IMR-90 (cell line): ENCODE measurements at places on chromosomes 12 and 14. TPM values are rescaled to one million over a fixed set of nuclear protein-coding genes. Genes with fewer than 3 reads are reported as not detected.

DNA sequence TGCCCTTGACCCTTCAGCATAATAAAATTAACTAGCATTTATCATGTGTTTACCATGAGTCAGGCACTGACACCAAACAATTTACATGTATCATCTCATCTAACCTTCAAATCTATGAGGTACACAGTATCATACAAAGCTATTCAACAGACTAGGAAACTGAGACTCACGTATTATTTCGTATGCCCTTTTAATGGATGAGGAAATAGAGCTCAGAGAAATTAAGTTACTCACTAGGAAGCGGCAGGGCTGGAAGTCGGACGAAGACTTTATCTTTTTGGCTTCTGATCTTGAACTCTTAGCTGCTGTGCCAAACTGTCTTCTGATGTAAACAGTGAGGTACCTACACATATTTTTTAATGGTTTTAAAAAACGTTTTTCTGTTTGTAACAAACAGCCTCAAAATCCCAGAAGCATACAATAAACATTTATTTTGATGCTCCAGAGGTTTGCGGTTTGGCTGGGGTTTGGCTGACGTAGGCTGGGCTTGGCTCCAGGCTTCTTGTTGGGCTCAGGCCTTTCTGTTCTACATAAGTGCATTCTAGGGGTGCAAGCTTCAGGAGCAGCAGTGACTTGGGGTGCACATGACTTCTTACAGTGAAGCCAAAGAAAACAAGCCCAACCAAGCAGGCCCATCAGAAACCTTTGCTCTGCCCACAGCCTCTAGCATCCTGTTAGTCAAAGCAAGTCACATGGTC lies 184.7 kb downstream of the TBX5 start:
- no peak overlapping the region for H3K27ac ChIP-seq
- H3K27me3 ChIP-seq: peaks cover 4% of the 10 kb centered on the region
- no peaks in the 10 kb centered on the region for H3K4me1 ChIP-seq
- H3K36me3 ChIP-seq: no peaks in the 10 kb centered on the region

DNA sequence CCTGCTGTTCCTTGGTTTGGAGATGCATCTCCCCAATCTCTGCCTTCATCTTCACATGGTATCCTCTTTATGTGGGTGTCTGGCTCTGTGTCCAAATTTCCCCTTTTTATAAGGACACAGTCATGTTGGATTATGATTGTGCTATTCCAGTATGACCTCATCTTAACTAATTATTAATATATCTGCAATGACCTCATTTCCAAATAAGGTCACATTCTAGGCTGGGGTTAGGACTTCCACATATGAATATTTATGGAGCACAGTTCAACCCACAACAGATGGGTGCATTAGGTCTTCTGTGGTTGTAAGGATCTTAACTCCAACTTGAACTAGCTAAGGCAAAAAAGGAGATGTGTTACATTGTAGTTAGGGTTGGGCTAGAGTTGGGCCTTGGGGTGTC lies 69.4 kb downstream of the ADCK1 start:
- H3K4me1 ChIP-seq: no peaks in the 10 kb centered on the region
- no peaks in the 10 kb centered on the region for H3K36me3 ChIP-seq
- H3K27ac ChIP-seq: no peak overlapping the region
- no peak overlapping the region for H3K4me3 ChIP-seq

- no peak overlapping the region for H3K27ac ChIP-seq
- H3K27me3 ChIP-seq: no peaks in the 10 kb centered on the region
- no peaks in the 10 kb centered on the region for H3K36me3 ChIP-seq
- H3K4me1 ChIP-seq: no peaks in the 10 kb centered on the region
Observed at GRCh38 chr12:66392266-66392915, 90.1 kb downstream of the HELB start.

DNA sequence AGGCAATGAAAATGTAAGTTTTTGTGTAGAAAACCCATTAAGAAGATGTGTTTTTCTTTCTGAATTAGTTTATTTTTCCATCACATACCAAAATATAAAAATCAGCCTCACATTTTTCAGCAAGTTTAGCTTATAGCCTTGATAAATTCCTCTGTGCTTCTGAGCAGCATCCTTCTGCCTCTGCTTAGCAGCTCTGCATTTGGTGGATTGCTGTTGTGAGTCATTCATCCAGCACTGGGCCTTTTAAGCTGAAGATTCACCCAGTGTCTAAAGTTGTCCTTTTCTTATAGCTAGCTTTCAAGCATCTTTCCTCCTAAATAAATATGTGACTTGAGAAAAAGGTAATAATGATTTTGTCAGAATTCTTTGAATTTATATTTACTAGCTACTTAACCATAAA lies 206.1 kb downstream of the PCNX1 start:
- H3K27ac ChIP-seq: no peak overlapping the region
- H3K27me3 ChIP-seq: no peaks in the 10 kb centered on the region
- H3K4me1 ChIP-seq: peaks cover 16% of the 10 kb centered on the region
- peaks cover 13% of the 10 kb centered on the region for H3K36me3 ChIP-seq
- no peak overlapping the region for H3K4me3 ChIP-seq

The PIK3C2G gene
- not detected in 2 replicates for total RNA-seq

The RHOF gene
- 3.0 and 3.9 TPM in 2 replicates for total RNA-seq

The ITGA7 gene
- 3.9 and 4.4 TPM in 2 replicates for total RNA-seq

DNA sequence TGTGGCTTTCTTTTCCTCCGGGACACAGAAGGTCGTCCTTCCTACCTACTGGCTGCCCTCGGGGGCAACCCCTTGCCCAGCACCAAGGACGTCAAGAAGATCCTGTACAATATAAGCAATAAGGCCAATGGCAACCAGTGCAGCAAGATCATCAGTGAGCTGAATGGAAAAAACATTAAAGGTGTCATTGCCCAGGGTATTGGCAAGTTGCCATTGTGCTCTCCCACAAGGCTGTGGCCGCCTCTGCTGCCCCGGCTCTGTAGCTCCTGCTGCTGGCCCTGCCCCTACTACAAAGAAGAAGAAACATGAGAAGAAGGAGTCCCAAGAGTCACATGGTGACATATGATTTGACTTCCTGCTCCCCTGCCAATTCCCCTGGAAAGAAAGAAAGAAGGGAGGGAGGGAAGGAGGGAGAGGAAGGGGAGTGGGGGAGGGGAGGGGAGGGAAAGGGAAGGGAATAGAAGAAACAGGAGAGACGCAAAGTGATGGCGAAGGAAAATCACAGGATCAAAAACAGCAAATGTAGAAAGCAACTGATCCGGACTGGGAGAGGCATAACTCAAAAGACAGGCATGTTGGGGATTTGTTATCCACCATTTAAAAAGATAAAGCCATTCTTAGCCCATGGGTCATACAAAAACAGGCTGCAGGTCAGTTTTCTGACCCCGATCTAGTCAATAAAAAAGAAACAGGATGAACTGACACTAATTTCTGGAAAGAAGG lies 61.3 kb upstream of the RESF1 start:
- no peak overlapping the region for H3K27ac ChIP-seq
- H3K27me3 ChIP-seq: peaks cover 4% of the 10 kb centered on the region; the same call in 1 of the 2 replicates
- no peaks in the 10 kb centered on the region for H3K4me1 ChIP-seq
- no peak for DNase-seq
- H3K36me3 ChIP-seq: no peaks in the 10 kb centered on the region
- H3K4me3 ChIP-seq: no peak overlapping the region

The SLC8A3 gene
- under 0.01 TPM in 1 of 2 replicates, not detected in the other for total RNA-seq

DNA sequence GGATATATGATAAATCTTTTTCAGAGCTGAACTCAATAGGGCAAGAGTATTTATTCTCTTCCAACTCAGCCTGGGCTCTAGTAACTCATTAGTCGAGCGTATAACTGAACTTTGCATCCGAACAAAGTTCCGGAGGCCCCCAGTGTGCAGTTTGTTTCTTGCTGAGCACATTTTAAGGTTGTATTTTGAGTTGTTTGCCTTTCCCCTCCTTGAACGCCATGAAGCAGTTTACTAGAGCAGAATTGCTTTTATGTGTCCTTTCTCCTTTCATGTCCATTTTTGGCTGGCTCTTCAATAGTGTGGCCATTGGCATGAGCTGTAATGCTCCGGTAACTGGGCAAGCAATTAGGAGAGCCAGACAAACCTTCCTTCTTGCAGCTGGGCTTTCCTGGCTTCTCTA lies 105.3 kb downstream of the WIF1 start:
- H3K4me1 ChIP-seq: no peaks in the 10 kb centered on the region
- peaks cover 11% of the 10 kb centered on the region for H3K27me3 ChIP-seq
- H3K36me3 ChIP-seq: no peaks in the 10 kb centered on the region
- no peak for DNase-seq
- H3K27ac ChIP-seq: no peak overlapping the region
